ENCODE measurements at places on chromosomes 2 and 18.

DNA sequence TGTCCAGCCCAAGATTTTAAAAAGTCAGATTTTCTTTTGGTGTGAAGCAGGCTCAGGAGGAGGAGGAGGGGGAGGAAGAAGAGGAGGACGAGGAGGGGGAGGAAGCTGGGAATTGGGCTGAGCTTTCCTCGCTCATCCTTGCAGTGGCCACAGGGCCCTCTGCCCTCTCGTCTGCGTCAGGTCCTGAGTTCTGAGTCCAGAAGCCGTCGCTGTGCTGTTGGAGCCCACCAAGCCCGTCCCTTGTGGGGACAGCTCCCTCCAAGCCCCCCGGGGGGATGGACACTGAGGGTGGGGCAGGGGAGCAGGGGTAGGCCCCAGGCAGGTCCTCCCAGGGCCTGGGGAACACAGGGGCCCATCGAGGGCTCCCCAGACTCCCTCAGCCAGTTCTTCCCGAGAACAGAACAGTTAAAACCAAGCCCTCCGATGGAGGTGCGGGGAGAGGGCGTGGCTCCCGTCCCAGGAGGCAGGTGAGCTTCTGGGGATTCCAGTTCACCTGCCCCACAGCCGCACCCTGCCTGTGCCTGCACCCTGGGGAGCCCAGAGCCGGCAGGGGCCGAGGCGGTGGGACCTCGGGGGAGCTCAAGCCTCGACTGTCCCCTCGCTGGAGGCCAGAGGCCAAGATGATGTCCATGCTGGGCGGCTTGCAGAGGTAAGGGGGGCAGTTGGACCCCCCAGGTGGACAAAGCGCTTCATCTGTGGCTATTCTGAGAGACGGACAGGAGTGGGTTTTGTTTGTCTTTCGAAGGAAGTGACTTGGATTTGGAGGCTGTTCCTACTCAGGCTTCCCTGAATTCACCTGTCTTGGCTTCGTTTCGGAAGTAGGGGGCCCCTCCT is at the start of gene GAL3ST2:
Gene GAL3ST2, plus strand, starts transcription at position 487 of the 834 bp plus-strand sequence. Its CDS starts 134 bp downstream, at position 621.
- DNase-seq, result no peak

DNA sequence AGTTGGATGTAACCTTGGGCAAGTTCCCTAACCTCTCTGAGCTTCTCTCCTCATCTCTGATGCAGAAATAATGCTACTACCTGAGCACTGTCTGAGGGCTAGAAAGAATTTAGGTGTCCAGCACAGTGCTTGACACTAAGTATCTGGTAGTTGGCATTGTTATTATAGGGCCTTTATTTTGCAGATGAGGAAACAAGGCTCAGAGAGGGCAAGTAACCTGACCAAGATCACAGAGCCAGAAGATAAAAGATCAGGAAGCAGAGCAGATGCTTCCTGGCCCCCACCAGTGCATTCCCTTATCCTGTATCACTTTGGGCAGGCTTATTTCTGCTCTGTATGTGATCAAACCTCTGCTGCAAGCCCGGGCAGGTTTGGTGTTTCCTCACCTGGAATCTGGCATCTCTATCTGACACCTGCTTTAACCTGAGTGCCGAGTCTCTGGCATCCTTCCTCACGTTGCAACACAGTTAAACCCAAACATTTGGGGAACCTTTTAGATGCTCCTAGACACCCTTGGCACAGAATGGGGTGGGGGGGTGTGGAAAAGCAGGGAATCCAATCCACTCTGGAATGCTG is 69.9 kb downstream of the PLB1 start:
- no peak for DNase-seq

DNA sequence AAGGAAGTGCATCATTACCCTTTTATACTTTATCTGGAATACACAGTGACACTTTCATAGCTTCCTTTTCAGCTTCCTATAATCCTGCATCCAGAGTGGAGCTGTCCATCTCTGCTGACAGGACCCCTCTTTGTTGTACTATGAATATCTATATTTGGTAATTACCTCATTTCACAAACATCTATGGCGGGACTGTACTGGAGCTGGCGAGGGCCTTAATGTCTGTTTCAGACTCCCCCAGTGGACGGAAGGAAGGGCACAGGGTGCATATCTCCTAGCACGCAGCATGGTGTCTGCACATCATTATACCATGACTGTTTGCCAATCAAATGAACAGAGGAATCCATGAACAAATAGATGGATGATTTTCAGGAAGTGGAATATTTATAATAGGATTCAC is 142.3 kb downstream of the SOX11 start:
- no peak for DNase-seq

DNA sequence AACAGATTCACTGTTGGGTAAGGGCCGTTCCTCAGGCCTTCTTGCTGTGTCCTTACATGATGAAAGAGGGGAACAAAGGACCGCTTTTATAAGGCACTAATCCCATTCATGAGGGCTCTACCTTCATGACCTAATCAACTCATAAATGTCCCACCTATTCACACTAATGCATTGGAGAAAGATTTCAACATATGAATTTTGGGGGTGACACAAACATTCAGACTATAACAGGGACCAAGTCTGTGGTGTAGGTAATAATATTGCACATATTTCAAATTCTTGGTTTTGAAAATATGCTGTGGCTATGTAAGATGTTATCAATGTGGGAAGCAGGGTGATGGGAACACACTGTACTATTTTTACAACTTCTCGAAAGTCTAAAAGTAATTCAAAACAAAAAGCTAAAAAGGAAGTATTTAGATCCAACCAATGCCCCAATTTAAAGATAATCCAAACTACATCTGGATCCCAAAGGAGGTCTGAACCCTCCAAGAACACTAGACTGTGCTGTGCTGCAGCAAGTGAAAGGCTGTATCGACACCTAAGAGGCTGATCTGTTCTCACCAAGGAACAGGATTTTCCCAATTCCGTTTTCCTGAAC is 82.4 kb upstream of the TGIF1 start:
- no peak for DNase-seq

DNA sequence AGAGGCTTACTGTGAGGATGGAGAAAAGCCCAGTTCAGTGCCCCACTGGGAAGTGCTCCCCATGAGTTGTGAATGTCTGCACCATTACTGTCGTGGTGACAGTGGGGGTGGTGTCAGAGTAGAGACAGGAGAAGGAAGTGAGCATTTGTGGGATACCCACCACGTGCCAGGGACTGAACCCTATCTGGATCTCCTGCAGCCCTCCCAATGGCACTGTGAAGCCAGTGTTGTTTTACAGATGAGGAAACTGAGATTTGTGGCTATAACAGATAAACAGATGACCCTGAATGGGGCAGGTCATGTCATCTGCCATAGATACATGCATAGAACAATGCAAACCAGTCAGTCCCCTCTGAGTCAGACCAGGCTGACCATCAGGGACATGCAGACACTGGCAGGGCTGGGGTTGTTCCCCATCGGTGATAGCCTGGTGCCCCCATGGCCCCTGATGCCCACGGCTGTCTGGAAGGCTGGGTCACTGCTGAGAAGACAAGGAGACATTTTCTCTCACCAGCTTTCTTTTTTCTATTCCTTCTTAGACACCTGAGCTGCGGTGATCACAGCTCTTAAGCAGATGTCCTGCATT is 60.8 kb downstream of the EMILIN2 start:
- DNase-seq, result no peak

DNA sequence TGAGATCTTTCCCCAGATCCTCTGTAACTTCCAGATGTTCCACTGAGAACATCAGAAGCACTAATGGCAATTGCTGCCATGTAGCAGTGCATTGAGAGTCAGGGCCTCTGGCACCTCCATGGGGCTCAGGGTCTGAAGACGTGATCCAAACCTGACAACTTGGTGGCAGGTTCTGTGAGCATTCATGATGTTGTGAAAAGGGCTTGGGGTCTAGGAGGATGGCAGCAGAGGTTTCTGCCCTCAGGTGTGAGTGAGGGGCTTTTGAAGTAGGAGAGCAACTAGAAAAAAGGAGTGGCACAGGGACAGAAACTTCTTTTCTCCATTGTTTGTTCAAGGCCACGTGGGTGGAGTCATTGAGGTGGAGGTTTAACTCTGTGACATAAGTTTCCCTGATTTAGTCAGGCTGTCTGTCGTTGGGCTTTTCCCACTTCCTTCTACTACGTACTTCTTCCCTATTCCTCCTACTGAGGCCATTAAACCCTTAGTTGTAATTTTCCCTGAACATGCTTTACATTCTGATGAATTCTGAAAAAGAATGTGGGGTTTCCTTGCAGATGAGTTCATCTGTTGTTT is 13.1 kb downstream of the CFLAR start:
- DNase-seq, result no peak

DNA sequence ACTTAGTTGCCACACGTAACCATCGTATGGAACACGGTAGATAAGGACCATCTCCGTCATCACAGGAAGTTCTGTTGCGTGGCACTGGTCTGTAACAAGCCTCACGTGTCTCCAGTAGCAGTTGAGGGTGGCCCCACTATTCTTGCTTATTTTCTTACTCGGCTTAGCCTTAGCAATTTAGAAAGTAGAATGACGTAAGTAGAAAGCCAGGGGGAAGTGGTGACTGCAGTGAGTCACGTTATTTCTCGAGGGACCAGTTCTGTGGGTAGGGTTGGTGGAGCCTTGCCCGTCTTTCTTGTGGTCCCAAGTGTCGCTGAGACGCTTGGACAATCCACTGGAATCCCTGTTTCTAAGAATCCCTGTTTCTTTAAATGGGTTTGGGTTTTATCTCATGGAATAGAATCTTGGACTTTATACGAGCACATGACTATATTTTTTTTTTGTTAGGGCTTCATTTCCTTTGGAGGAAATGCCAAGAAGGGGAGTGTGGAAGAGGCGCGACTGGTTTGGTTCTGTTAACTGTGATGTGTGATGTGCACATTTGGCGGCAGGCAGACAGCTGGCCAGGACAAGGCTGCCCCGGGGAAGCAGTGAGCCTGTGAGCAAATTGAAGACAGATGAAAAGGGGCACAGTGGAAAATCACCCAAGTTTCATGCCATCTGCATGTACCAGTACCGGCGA is 96.2 kb downstream of the CABLES1 start:
- DNase-seq, result no peak

DNA sequence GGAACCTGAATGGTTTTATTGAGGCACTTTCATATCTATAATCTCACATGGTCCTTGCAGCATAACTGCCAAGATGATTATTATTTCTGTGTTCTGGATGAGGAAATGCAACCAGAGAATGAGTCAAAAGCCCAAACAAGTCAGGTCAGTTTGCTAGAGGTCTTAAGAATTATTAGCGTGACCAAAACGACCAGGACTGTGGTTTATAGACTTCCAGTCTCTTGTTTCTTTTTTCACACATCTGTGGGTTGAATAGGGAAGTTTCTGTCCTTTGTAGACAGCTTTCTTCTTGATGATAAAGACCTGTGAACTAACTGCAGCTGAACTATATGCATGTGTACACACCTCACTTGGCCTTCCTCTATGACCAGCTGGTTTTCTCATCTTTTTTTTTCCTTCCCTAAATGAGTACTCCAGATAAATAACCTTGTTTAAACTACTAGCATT is 13.9 kb downstream of the ADAM23 start:
- DNase-seq, result no peak

GRCh38 chr2:202101026-202101579 is 28.0 kb downstream of the KIAA2012 start:
- no peak for DNase-seq

GRCh38 chr2:240896394-240896793 is 438 bp upstream of the MAB21L4 start:
- no peak for DNase-seq

DNA sequence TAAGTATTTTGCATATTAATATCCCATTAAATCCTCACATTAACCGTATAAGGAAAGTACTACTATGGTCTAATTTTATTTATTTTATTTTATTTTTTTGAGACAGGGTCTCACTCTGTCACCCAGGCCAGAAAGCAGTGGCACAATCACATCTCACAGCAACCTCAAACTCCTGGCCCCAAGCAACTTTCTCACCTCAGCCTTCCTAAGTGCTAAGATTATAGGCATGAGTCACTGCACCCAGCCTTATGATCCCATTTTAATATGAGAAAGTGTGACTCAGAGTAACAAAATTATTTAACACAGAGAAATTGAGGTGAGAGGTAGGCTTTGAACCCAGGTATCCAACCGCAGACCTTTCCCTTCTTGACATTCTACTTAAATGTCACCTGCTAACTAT is 330.0 kb upstream of the POU3F3 start:
- no peak for DNase-seq
